ENCODE measurements at places on chromosomes 3 and 15.

DNA sequence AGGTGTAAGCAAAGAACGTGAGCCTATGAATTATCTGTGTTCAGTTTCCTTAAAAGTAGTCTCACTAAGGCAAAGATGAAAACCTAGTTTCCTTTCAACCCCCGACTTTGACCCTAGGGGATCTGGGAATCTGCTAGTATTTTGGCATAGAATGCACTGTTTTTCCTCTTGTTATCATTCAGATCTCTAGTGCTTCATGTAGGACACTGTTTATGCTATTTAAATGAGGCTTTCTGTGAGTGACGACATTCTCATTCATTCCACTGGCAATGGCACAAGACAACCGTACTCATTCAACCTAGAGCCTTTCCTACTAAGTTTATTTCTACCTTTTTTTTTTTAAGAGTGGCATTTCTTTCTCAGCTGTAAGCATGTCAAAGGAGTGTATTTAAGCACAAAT lies 67.0 kb downstream of the CHAC1 start:
- no peak for DNase-seq

DNA sequence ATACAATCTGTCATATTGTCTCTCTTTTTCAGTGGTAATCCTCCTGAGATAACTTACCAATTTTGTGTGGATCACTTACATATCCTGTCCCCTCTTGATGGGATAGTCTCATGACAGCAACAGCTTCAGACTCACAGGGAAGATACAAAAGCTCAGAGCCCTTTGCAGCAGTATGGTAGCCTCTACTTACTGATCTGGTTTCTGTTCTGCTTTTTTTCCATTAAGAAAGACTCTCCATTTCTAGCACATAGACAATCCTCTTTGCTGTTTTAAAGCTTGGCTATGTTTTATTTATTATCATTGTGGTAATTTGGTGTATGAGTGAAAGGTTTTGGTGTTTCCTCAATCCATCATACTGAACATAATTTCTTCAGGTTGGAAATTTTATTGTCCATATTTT lies 25.4 kb upstream of the SOX14 start:
- DNase-seq: no peak

DNA sequence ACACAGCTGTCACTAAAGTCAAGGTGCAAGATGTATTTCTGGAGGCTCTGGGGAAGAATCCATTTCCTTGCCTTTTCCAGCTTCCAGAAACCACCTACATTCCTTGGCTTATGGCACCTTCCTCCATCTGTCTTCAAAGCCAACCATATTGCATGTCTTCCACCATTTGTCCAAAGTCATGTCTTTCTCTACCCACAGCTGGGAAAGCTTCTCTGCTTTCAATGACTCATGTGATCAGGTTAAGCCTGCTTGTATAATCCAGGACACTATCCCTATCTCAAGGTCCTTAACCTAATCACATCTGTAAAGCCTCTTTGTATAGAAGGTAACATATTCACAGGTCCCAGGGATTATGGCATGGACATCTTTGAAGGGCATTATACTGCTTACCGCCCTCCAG lies 14.2 kb downstream of the ARHGAP31 start:
- no peak for DNase-seq

DNA sequence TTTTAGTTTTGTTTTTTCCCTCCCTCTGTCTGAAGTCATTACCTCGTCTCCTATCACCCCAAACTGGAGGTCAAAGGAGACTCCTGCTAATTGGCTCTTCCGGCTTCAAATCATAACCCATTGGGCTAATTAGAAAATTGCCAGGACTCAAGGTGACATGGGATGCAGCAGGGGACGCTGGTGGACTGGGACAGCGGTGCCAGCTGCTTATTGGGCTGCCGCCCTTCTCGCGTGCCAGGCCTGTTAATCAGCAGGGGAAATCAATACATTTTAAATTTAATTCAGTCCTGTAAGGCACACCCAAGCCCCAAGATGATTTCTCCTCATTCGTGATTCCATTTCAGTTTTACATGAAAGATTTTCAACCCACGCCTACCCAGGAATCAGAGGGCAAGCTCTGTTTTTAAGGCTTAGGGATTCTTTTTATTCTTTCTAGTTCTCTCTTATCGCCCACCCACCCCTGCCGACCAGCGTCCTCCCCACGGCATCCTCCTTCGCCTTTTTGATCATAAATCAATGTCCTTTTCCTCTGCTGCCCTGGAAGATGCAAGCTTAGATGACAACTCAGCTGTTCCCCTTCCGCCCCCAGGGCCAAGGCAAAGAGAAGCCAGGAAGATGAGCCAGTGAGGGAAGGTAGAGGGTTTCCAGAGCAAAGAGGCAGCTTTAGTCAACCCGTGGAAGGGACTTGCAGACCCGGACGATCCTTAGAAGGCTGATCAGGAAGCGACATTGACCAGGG lies 329.6 kb downstream of the UACA start:
- no peak for DNase-seq

DNA sequence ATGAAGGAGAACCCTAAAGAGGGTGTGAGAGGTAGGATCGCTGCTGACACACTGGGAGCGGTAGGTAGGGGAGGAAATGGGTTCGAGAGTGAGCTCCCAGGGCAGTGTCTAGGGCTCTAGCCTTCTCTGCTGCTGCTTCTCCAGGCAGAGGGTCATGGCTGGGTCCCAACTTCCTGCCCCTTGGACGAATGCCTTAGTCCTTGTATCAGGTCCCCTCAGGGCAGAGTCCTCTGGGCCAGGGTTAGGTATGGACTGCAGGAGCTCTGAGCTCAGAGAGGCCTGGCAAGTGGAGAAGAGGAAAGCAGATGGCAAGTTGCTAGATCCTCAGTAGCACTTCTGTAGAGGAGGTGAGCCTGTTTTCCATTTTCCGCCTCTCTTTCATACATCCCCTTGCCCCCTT lies 2.9 kb downstream of the CORO2B start:
- no peak for DNase-seq

GRCh38 chr3:55332176-55332575 lies 154.9 kb downstream of the WNT5A start:
- no peak for DNase-seq

DNA sequence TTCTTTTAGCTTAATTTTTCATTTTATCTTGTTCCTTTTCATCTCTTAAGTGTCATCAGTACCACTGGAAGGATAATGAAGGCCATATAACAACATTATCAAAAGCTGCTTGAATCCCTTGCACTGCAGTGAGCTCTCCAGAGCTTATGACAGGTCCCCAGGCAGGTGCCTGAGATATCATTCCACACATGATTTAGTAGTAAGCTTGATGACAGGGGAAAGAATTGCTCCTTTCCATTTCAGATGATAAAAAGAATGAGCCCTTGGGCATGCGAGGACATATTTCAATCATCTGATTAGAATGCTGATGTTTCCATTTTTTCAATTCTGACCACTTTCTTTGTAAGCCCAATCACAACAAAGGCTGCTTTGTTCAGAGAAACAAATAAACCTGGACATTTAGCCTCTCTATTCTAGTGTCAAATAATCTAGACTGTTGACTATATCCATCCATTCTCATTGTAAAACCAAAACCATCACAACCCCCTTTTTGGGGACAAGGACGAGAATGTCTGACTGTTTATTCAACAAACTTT lies 567.8 kb downstream of the IGSF11 start:
- DNase-seq: no peak

- DNase-seq: no peak
Observed at GRCh38 chr3:40585381-40586016, 60.7 kb downstream of the ZNF621 start.

DNA sequence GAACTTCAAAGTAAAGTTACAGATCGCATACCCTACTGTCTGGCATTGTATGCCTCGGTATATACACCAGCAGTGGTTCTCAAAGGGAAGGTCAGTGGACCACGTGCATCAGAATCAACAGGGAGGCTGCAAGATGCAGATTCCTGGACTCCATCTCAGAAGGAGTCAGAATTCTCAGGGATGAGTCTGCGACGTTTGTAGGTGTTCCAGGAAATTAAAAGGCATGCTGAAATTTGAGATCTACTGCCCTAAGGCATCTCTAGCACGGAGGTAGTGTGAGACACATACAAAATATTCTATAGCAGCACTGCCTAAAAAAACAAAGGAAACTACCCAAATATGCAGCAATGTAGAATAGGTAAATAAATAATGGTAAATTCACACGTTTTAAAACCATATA lies 136.8 kb upstream of the BNIP2 start:
- DNase-seq: no peak

DNA sequence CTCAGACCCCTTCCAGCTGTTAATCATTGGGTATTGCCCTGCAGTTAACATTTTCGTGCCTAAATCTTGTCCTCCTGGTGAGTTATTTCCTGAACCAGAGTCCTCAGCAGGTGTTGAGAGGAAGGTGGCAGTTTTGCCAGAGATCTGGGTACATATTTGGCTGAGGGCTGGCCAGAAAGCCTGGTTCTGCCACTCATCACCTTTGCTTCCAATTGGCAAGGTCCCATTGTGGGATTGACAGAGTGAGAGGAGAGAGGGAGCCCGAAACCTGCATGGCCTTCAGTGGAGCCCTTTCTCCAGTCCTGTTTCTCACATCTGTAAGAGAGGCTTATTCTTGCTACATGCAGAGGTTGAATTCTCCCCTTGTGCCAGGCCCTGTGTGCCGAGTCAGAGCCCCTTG lies 8.9 kb upstream of the TKT start:
- DNase-seq: no peak

DNA sequence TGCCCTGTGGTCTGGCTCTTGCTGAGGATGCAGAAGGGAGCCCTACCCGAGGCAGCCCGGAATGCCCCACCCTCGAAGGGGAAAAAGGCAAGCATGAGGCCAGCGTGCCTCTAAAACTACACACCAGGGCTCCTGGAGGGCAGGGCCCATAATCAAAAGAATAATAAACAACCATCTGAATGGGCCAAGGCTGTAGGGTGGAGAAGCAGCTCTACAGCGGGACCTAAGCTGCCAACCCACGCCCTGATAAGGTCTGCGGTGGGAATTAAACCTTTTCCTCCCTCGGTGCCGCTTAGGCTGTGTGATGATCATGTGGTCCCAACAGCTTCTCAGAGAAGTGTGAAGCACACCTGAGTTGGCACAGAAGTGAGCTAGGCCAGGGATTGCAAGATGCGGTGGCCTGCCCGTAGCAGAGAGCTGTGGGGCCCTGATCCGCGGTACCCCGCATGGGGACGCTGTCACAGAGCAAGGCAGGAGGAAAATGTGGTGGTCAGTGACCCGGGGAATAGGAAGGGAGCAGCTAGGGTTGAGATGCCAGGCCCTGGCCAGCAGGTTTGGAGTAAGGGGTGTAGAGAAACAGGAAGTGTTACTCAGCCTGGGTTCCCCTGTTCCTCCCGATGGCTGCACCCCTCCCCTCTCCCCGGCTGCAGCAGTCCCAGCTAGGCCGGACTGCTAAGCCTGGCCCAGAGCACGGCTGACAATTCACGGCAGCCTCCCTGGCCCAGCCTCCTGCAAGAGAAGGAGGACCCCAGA lies 1.1 kb upstream of the C15orf62 start:
- DNase-seq: no peak

DNA sequence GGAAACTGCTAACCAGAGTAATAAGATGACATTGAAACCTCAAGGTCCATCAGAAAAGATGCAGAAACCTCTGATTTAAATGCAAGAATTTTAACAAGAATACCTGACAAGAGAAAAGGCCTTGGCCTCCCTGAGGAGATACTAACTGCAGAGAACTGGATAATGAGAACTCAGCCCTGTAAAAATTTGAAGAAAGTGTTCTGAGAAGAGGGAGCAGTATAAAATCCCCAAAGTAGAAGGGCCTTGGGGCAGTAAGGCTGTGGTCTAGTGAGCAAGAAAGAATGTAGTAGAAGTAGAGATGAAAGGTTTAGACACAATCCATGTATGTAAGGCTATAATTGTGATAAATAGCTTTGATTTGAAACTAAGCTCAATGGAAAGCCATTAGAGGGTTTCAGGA lies 394.1 kb downstream of the ZBBX start:
- DNase-seq: no peak

- no peak for DNase-seq
Observed at GRCh38 chr3:182165234-182165633, 453.5 kb downstream of the SOX2 start.

GRCh38 chr3:39755100-39755499 lies 54.3 kb upstream of the MYRIP start:
- no peak for DNase-seq

DNA sequence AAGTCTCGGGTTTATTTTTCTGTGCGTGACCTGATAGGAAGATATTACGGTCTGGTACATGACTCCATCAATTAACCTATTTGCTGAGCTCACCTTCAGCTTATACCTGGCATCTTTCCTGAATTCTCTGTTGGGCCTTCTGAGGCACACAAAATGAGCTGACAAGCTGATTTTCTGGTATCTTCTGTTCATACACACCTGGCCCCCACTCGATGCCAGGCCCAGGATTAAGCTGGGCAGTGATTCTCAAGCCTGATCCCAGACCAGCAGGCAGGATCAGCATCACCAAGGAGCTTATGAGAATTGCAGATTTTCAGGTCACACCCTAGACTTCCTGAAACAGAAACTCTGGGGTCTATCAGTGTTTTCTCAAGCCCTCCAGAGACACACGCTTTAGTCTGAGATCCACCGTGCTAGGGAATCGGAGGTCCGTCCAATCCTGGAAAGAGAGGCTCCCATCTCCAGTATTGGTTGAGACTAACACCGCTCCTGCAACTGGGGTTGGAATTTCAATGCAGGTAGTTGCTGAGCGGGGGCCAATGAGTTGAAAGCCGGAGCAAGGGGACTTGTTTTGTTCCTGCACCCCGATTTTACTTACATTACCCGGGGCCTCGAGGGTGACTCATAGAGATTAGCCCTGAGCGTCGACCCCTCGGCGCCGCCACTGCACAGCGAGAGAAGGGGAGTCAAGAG lies 636 bp upstream of the EIF1B start:
- no peak for DNase-seq

DNA sequence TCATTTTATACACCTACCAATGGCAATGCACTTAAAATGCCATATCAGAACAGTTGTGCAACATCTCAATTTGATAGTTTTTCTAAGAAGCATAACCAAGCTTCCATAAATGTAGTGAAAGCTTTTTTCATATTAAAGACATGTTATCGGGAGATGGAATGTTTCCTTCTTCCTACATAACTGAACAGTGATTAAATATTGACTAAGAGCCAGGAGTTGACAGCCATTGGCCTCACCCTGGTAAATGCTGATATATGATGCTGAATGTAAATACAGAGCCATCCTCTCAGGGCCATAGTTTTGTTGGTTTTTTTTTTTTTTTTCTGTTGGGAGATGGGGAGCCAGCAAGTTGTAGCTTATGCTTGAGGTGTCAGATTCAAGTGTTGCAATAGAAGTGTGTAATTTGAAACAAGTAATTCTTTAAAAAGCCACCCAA lies 203.3 kb upstream of the IL12A start:
- no peak for DNase-seq

DNA sequence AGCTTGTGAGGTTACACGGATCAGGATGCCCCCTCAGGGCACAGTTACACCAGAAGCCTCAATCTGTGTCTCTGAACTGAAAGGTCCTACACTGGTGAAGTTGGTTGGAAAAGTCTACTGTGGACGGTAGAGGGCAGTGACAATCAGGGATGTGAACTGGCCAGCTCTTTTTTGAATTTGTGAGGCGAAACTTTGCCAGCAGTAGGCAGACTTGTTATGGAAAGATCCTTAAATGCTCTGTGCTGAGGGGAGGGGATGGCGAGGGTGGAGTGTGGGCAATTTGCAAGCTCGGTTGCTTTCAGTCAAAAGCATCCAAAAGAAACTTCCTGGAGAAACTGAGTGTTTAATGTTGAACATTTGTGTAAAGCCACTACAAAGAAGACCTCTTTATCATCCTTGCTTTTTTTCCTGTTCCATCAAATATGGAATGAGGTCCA lies 127.4 kb upstream of the ABHD17C start:
- no peak for DNase-seq

GRCh38 chr3:177379045-177379444 lies 181.8 kb upstream of the TBL1XR1 start:
- no peak for DNase-seq

Measured in activated CD8-positive, alpha-beta memory T cell treated with anti-CD3 and anti-CD28 coated beads for 1 hour (primary cell).